Left kidney (tissue), 8 donors: ENCODE measurements at places on chromosomes 16 and 17. TPM values are rescaled to one million over a fixed set of nuclear protein-coding genes. Genes with fewer than 3 reads are reported as not detected.

Gene PLCG2
- 64.1 TPM for polyA plus RNA-seq

Gene GP1BA
- 3.2 TPM for polyA plus RNA-seq

- DNase-seq: no peak
Measured at GRCh38 chr16:54589326-54589725, 302.7 kb upstream of the IRX3 start.

GRCh38 chr17:55263569-55264277 lies 1.0 kb upstream of the HLF start:
- DNase-seq: no peak

DNA sequence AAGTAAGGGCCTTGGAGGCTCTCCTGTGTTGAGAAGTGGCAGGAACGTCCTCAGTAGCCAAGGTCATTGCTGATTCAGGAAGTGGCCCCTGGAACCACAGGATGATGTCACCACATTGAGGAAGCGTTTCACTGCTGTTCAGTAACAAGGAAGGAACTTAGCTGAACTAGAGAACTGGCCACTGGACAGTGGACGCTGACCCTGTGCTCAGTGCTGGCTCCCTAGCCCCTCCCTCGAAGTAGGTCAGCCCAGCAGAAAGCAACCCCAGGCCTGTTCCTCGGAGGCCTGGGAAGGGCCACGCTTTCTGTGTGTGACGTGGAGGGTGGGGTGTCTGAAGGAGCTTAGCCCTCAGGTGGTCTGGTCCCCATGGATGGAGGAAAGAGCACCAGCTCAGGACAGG lies 58.3 kb downstream of the B9D1 start:
- no peak for DNase-seq
